ENCODE measurements at places on chromosomes 13 and 19.

GRCh38 chr13:52374389-52374788, 31.6 kb downstream of the THSD1 start:
- DNase-seq, result no peak

- no peak for DNase-seq
These were observed 59.7 kb downstream of the DLEU7 start for GRCh38 chr13:50783717-50784290.

GRCh38 chr13:26054896-26055295, 3.1 kb upstream of the SHISA2 start:
- DNase-seq, result no peak

- DNase-seq, result no peak
These were observed 1.3 kb downstream of the ZIC2 start for GRCh38 chr13:99982731-99983498.

- DNase-seq, result no peak
These were observed 8.9 kb downstream of the ZNF541 start for GRCh38 chr19:47564081-47564480.

GRCh38 chr13:46369506-46370277, 17.4 kb downstream of the RUBCNL start:
- no peak for DNase-seq

DNA sequence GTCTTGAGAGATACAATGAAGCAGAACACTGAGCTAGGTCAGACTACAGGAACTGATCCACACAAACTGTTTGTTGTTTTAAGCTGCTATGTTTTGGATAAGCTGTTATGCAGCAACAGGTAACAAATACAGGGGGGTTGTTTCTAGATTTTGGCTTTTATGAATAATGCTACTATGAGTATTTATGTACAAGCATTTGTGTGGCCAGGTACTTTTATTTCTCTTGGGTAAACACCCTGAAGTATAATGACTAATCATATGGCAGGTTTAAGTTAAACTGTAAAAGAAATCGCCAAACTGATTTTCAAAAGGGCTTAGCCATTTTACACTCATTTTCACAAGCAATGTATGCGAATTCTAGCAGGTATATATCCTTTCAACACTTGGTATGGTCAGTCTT, 166.0 kb downstream of the DNAJC3 start:
- no peak for DNase-seq

GRCh38 chr13:72412481-72412880, 314.9 kb downstream of the MZT1 start:
- no peak for DNase-seq

DNA sequence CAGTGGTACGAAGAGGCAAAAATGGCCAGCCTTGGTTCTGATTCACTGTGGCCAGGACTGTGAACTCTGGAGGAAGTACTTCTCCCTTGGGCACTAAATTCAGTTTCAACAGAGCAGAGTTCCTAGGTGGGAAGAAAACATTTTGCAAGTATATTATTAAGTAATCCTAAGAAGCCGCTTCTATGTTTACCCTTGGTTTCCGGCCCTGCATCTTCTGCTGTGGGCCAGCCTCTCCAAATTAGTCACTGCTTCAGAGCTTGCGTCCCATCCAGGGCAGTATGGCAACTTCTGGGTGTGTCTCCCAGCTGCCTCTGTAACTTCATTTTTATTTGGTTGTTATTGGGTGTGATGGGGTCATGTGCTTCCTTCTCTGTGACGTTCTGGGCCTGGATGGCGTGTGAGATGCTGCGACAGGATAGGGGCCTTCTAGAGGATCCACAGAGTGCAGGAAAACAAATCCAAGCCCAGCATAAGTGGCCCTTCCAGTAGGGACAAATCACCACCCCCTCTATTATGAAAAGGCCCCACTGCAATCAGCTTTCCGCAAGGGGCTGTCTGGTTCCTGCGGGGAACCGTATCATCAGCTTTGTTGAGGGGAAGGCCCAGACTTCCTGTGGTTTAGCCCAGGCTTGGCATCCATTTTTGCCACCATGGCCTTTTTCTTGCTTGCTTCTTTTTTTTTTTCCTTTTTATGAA, 55.1 kb upstream of the C1QTNF9 start:
- no peak for DNase-seq

DNA sequence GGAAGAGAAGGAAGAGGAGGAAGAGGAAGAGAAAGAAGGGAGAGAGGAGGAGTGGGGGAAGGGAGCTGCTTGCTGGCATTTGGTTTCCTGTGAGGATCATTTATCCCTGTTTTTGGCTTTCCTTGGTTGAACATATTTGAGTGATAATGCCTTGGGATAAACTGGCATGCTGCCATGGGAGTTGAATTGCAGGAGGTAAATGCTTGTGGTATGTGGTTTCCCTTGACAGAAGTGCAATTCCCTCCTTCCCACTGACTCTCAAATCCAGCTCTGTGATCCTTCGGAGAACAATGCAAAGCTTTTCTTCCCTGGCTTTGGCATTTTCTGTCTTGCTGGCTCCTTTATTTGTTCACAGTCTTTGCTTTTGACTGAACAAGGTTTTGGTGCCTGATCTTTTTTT, 27.2 kb upstream of the CBY2 start:
- DNase-seq, result peak; percentile 9

DNA sequence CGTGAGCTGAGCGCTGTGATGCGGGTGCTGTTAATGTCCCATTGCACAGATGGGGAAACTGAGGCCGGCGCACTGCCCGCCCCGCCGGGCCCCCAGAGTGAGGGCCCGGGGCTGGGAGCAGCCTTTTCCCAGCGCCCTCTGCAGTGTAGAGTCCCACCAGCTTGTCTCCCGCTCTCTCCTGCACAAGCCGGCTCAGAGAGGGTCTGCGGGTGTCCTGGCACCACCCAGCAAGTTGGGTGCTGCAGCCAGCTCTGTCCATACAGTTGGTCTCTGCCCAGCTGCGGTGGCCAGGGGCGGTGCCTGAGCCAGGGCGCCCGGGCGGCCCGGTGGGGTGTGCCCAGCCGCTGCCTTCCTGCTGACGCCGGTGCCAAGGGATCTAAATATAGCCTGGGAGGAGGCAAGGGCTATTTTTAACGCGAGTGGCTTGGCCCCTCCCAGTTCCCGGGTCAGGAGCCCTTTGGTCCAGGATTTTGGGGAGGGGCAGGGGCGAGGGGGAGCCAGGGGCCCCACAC, 19.3 kb downstream of the GADD45B start:
- no peak for DNase-seq

- DNase-seq, result no peak
These were observed 583 bp downstream of the CCDC61 start for GRCh38 chr19:45995715-45996385.

DNA sequence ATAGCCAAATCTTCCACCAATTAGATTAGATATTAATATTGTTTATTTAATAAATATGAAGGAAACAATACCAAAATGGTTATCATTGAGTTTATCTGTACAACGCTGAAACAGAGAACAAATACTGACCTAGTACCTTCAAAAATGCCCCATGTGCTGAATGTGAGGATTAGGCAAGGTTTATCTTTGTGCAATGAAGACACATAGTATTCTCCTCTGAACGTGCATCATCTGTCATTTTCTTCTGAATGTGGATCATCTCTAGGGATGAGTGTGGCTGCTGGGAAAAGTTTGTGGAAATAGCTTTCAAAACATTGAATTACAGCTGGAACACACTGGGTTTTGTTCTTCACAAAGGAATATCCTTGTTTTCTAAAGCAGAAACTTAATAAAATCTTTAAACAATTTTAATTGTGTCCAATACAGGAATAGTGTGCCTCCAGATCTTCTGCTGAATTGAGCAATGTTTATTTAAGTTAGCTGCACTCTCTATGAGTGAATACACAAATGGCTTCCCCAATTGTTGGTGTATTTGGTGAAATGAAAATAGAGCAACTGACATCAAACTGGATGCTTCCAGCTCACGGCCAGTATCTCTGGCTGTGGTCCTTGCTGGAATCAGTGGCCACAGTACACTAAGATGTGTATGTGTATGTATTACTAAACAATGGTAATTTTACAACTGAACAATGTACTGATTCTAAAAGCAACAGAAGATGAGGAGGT, 6.7 kb downstream of the COL4A1 start:
- DNase-seq, result no peak

GRCh38 chr13:44273991-44274770, 99.4 kb upstream of the SERP2 start:
- DNase-seq, result no peak

DNA sequence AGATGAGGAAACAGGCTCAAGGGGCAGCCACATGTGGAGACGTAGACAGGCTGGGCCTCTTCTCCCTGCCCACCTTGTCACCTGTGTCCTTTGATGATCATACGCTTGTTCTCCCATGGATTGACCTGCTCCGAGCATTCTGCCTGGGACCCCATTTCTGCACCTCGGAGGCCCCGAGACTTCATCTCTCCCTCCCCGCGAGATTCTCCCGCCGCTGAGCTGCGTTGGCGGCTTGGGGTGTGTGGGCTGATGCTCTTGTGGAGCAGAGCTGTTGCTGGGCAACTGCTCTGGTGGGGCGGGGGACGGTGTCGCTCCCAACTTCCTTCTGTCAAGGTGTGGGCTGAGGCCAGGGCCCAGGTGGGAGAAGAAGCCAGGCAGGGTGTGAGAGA, 22.1 kb downstream of the MAST3 start:
- no peak for DNase-seq

GRCh38 chr13:101869553-101869952, 417.1 kb downstream of the ITGBL1 start:
- no peak for DNase-seq

- peak; percentile 54 for DNase-seq
These were observed 6.0 kb upstream of the WDR88 start for GRCh38 chr19:33125929-33126388.

- no peak for DNase-seq
These were observed 677 bp downstream of the IGFL4 start for GRCh38 chr19:46040125-46040524.

- DNase-seq, result no peak
These were observed 5.7 kb upstream of the PEX11G start for GRCh38 chr19:7494416-7495098.

DNA sequence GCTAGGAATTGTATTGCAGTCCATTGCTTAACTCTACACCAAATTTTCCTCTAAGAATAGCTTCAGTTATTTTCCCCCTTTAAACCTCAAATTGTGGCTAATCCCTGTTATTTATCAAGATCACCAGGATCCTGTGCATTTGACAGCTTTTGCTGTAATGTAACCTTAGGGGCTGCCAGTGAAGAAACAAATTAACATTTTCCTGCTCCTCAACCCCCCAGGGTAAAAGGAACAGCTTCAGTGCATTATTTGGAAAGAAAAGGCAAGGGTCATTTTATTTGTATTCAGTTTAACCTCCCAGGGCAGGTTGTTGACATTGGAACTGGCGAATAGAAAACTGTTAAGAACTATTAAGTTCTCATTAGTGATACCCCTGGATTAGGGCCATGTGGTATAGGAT, 57.0 kb downstream of the PCDH20 start:
- DNase-seq, result no peak

DNA sequence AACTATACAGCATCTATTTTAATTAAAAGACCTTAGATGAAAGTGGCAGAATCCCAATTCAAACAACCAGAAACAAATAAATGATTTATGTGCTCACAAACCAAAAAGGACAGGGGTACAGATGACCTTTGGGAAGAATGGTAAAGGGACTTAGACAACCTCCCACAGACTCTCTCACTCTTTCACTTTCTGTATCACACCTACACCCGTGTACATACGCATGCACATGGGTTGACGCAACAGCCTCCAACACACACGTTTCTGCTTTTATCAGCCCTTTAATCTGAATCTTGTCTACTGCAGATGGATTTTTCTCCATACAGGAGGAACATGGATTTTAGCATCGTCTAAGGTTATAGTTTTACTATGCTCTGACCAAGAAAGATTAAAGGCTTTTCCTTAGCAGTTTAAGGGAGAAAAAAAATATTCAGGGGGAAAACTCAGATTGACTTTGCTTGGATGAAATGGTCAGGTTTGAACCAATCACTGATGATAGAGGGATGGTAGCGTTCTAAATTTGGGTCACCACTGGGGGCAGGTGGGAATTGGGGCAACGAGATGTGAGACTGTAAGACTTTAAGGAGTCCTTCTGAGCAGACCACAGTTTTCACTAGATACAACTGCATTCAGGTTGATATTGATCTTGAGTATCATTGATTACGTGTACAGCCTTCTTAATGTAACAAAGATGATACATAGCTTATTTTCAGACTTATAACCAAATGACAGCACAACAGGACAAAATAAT, 166.1 kb downstream of the ITGBL1 start:
- DNase-seq, result no peak

- DNase-seq, result no peak
These were observed 39.9 kb downstream of the SIGLEC7 start for GRCh38 chr19:51181913-51182419.

- DNase-seq, result no peak
These were observed 999.1 kb upstream of the ATXN8OS start for GRCh38 chr13:69108486-69108885.

GRCh38 chr13:94233401-94233800, 246.1 kb downstream of the DCT start:
- no peak for DNase-seq

- no peak for DNase-seq
These were observed 20.7 kb upstream of the CEACAM6 start for GRCh38 chr19:41734585-41734984.

GRCh38 chr13:58500938-58501337, 869.4 kb downstream of the PCDH17 start:
- DNase-seq, result no peak

DNA sequence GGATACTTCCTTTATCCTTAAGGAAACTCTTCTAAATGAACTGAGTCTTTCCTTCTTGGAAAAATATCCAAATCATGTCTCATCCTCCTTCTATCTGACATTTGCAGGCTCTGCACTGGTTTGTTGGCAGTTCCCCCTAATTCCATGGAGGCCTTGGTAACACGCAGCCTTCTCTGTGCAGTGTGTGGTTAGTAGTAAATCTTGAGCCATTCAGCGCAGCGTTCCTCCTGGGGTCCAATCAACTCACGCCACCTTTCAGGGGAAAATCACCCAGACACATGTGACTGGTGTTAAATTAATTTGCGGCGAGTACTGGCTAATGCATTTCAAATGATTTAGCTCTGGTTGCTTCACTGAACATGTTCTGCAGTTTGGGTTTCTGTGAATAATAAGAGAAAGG, 21.0 kb upstream of the CBY2 start:
- DNase-seq, result no peak

DNA sequence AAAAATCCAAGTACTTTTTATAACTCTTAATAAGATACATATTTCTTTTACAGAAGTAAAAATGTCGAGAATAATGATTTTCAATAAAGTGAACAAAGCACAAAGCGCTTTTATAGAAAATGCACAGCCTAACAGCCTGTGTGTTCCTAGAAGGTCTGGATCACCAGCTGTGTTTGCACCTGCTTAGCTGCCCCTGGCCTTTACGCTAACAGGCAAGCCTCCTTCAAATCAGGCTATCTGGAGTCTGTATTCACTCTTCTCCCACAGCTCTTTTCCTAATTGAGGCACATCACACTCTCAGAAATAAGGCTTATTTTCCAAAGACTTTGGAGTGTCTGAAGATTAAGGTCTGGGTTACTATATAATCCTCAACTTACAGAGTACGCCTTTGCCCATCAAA, 183.1 kb downstream of the LHFPL6 start:
- no peak for DNase-seq

DNA sequence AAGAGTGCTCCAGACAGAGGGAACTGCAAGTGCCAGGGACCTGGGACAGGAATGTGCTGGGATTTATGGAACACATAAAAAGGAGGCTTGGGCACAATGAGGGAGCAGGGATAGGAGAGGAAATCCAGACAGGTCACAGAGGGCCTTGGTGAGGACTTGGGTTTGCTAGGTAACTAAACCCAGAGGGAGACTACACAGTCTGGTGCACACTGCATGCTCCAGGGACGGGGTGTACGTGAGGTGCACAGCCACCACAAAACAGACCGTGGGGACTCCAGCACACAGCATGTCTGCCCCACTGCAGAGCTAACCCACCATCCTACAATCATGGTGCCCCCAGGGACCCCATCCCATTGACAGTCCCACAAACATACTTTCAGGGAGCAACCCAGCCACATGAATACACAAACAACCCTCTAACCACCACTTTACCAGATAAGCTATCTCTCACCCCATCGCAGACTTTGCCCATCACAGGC, 5.5 kb upstream of the ZFP36 start:
- no peak for DNase-seq

Data from neuronal stem cell (in vitro differentiated cells).